Calu3 (cell line): ENCODE measurements at places on chromosomes 7 and 10. TPM values are rescaled to one million over a fixed set of nuclear protein-coding genes. Genes with fewer than 3 reads are reported as not detected.
A peak's percentile ranks its signal among the peaks of the same experiment; 100 is the strongest.

PROSER2 gene
- total RNA-seq, result 18.8 and 19.5 TPM in 2 replicates

GIMAP5 gene
- not detected in 2 replicates for total RNA-seq

RSPH10B2 gene
- 0.29 and 0.71 TPM in 2 replicates for total RNA-seq

DNA sequence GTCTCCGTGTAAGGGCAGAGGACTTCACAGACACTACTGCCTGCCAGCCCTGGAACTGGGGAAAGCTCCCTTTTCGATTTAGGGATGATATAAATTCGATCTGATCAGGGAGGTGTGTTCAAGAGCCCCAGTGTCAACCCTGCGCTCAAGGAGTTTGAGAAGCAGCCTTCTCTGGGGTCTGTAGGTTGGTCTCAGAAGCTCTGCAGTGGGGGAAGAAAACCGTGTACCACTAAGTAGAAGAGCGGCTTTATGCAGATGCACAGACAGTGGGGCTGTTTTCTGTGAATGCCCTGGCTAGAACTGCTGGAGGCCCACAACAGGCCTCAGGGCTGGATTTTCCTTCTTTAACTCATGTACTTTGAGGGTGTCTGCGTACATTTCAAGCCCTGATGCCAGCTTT lies 6.3 kb upstream of the TBX20 start:
- H3K36me3 ChIP-seq, result no peaks in the 10 kb centered on the region
- no peak for DNase-seq
- H3K4me3 ChIP-seq, result no peak overlapping the region
- no peak overlapping the region for H3K27ac ChIP-seq

LSM8 gene
- 43.6 and 53.8 TPM in 2 replicates for total RNA-seq

DNA sequence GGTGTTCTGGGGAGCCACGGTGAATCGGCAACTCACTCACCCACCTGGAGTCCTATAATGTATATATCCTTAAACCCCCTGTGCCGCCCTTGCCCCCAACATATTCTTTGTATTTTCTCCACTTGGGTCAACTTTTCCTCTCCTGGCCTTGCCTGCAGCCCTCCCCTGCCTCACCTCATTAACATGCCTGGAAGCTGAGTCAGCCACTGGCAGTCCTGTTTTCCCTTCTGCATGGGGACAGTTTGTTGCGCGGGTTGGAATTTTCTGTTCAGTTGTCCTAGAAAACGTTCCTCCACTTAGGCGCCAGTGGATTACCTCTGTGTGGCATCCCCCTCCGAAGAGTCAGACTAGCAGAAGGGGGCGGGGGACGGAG lies 97.4 kb downstream of the C10orf105 start:
- H3K27ac ChIP-seq, result no peak overlapping the region
- peaks cover 21% of the 10 kb centered on the region for H3K4me1 ChIP-seq
- H3K4me3 ChIP-seq, result no peak overlapping the region
- peaks cover 21% of the 10 kb centered on the region for H3K27me3 ChIP-seq
- H3K36me3 ChIP-seq, result no peaks in the 10 kb centered on the region

DNA sequence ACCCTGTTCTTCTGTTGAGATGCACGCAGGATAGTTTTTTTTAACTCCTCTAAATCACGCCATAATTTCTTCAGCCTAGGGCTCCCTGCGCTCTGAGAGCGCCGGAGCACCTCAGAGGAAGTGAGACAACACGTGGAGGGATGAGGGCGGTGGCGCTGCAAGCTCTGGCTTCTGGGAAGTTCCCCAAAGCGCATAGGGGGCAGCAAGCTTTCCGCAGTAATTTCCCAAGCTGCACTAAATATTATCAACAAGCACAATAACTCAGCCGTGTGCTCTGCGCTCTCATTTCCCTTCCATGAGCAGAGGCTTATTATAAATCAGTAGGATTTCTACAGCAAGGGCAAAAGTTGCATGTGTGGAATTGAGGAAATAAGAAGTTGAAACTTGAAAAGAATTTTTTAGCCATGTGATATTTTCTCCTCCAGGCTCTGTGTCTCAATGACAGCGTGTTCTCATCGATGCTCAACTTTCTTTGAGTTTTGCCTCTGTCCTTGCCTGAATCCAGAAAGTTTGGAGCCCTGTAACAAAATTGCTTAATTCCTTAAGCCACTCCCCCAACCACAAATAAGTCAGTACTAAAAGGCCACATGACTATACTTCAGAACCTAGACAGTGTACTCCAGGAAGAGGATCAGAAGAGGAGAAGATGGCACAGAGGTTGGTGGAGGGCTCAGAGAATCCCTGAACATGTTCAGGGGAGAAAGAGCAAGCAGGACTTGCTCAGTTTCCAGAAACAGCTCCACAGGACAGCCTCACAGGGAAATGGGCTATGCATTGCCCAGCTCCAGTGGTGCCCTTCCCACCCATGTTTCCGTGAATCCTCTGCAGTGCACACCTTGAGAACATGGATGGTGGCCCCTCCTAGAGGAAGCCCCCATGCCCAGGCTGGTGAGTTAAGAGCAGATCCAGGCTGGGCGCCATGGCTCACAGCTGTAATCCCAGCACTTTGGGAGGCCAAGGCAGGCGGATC lies 221.5 kb upstream of the GHITM start:
- no peaks in the 10 kb centered on the region for H3K36me3 ChIP-seq
- H3K27ac ChIP-seq, result no peak overlapping the region
- DNase-seq, result no peak
- peaks cover 16% of the 10 kb centered on the region for H3K27me3 ChIP-seq

C10orf62 gene
- 1.5 and 1.7 TPM in 2 replicates for total RNA-seq

DNA sequence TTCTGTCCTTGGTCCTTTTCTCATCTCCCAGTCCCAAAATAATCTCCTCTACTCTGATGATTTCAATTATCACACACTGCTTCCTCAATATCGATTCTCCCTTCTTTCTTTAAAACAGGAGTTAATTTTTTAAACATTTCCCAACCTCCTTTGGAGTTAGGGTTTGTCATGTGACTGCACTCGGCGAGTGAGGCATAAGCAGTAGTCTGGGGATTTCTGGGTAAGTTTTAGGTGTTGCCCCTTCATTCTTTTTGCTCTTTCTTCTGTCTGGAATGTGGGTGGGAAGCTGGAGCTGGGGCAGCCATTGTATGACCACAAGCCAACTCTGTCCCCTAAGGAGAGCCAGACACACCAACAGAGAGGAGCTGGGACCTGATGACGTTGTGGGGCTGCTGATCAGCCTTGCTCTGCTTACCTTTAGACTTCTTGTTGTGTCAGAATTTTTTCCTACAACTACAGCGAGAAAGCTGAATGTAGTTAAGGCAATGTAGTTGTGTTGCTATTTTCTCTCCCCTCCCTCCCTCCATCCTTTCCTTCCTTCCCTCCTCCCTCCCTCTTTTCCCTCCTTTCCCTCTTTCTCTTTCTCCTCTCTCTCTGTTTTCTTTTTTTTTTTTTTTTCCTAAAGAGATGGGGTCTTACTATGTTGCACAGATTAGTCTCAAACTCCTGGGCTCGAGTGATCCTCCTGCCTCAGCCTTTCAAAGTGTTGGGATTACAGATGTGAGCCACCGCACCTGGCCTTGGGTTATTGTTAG lies 6.5 kb upstream of the TSPAN14 start:
- no peak overlapping the region for H3K27ac ChIP-seq
- H3K36me3 ChIP-seq, result no peaks in the 10 kb centered on the region
- H3K27me3 ChIP-seq, result peaks cover 20% of the 10 kb centered on the region

- H3K27ac ChIP-seq, result no peak overlapping the region
- H3K4me3 ChIP-seq, result no peak overlapping the region
- H3K4me1 ChIP-seq, result no peaks in the 10 kb centered on the region
Observed at GRCh38 chr10:88314362-88314761, 268.8 kb downstream of the RNLS start.

NEURL1 gene
- 0.22 TPM in 1 of 2 replicates, not detected in the other for total RNA-seq

GRCh38 chr10:16689227-16689626 lies 128.0 kb downstream of the RSU1 start:
- no peaks in the 10 kb centered on the region for H3K4me1 ChIP-seq
- H3K36me3 ChIP-seq, result no peaks in the 10 kb centered on the region
- H3K4me3 ChIP-seq, result no peak overlapping the region
- DNase-seq, result no peak
- H3K27me3 ChIP-seq, result no peaks in the 10 kb centered on the region
- no peak overlapping the region for H3K27ac ChIP-seq

PRLHR gene
- not detected in 2 replicates for total RNA-seq

DNA sequence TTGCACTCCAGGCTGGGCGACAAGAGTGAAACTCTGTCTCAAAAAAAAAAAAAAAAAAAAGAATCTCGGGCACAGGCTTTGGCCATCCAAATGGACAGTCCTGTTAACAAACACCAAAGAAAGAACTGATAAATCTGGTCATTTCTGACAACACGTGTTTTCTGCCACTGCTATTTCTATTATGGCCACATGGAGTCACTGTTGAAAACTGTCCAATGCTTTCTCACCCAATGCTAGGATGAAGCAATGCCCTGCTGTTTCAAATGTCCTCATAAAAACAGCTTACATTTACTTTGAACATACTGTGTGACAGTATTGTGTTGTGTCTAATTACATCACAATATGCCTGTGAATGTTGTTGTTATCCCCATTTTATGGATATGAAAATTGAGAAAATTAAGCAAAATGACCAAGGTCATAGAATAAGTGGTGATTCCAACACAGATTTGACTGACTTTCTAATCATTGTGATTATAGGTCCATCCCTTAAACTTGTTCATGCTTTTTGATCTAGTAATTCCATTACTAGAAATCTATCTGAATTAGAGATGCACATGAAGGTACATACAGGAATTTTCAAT lies 19.9 kb upstream of the MAP3K8 start:
- no peak overlapping the region for H3K27ac ChIP-seq
- H3K4me1 ChIP-seq, result peaks cover 16% of the 10 kb centered on the region
- peaks cover 7% of the 10 kb centered on the region for H3K36me3 ChIP-seq
- no peaks in the 10 kb centered on the region for H3K27me3 ChIP-seq

DNA sequence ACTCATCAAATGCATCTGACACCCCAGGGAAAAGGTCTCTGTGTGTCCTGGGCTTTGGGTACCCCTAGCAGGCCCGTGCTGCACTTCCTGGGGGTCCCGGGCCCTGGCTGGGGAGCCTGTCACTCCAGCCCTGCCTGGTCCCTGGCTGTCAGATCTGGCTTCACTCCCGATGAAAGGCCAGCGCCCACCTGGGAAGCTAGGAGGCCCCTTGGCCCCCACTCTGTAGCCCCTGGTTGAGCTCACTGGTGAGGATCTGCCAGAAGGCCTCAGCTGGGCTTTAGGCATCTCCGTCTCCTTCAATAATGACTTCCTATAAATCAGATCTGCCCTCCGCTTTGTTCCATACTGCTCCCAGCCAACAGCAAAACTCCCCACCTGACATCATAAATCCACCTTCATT lies 64.0 kb downstream of the GOLGA7B start:
- no peak for DNase-seq
- peaks cover 4% of the 10 kb centered on the region for H3K36me3 ChIP-seq
- no peak overlapping the region for H3K27ac ChIP-seq
- no peak overlapping the region for H3K4me3 ChIP-seq
- no peaks in the 10 kb centered on the region for H3K4me1 ChIP-seq
- peaks cover 47% of the 10 kb centered on the region for H3K27me3 ChIP-seq

OPN1SW gene
- total RNA-seq, result not detected in 2 replicates

GRCh38 chr7:79292834-79293233 lies 160.6 kb downstream of the MAGI2 start:
- H3K27ac ChIP-seq, result peak overlapping the region; percentile 68
- no peak overlapping the region for H3K4me3 ChIP-seq
- H3K4me1 ChIP-seq, result peaks cover 26% of the 10 kb centered on the region
- H3K27me3 ChIP-seq, result no peaks in the 10 kb centered on the region
- H3K36me3 ChIP-seq, result no peaks in the 10 kb centered on the region

- H3K27ac ChIP-seq, result no peak overlapping the region
- DNase-seq, result no peak
- H3K36me3 ChIP-seq, result no peaks in the 10 kb centered on the region
- no peak overlapping the region for H3K4me3 ChIP-seq
Observed at GRCh38 chr10:88178758-88179157, 315.3 kb downstream of the PTEN start.

PDGFA gene
- total RNA-seq, result 4.5 and 6.4 TPM in 2 replicates

- H3K36me3 ChIP-seq, result no peaks in the 10 kb centered on the region
- no peak overlapping the region for H3K27ac ChIP-seq
- DNase-seq, result no peak
- H3K27me3 ChIP-seq, result no peaks in the 10 kb centered on the region
Observed at GRCh38 chr7:154304740-154305700, 252.8 kb downstream of the DPP6 start.

GRCh38 chr7:79175374-79175773 lies 278.1 kb downstream of the MAGI2 start:
- no peaks in the 10 kb centered on the region for H3K27me3 ChIP-seq
- no peaks in the 10 kb centered on the region for H3K36me3 ChIP-seq
- no peak overlapping the region for H3K27ac ChIP-seq
- no peak overlapping the region for H3K4me3 ChIP-seq

GRCh38 chr10:94493463-94493862 lies 52.1 kb upstream of the HELLS start:
- no peak for DNase-seq
- H3K36me3 ChIP-seq, result no peaks in the 10 kb centered on the region
- no peaks in the 10 kb centered on the region for H3K27me3 ChIP-seq
- no peak overlapping the region for H3K4me3 ChIP-seq
- H3K27ac ChIP-seq, result no peak overlapping the region
- no peaks in the 10 kb centered on the region for H3K4me1 ChIP-seq

GRCh38 chr7:131306777-131307176 lies 20.9 kb upstream of the MKLN1 start:
- DNase-seq, result no peak
- H3K4me1 ChIP-seq, result no peaks in the 10 kb centered on the region
- no peak overlapping the region for H3K4me3 ChIP-seq
- no peaks in the 10 kb centered on the region for H3K36me3 ChIP-seq
- H3K27me3 ChIP-seq, result no peaks in the 10 kb centered on the region

DNA sequence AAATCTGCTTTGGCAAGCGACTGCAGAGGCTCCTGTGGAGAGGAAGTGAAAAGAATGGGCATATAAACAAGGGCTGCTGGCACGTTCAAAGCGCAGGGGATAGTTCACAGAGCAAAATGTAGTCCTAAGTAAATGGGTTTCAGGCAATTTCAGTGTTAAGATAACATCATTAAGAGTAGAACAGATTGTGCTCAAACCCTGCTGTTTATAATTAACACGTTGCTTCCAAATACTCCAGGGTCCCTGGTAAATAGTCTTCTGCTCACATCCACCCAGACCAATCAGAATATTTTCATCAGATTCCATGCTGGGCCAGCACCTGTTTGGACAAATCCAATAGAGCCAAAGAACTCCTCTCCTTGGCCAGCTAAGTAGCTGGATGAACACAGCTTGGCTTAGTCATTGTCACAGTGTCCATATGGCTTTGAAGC lies 81.4 kb downstream of the ORC5 start:
- H3K4me3 ChIP-seq, result no peak overlapping the region
- no peak overlapping the region for H3K27ac ChIP-seq
- peaks cover 11% of the 10 kb centered on the region for H3K4me1 ChIP-seq
- no peaks in the 10 kb centered on the region for H3K27me3 ChIP-seq
- no peak for DNase-seq

IFIT1B gene
- total RNA-seq, result not detected in 2 replicates

GRCh38 chr10:15442056-15442455 lies 71.0 kb upstream of the FAM171A1 start:
- peak overlapping the region; percentile 40 for H3K4me3 ChIP-seq
- peaks cover 13% of the 10 kb centered on the region for H3K4me1 ChIP-seq
- no peak for DNase-seq
- no peaks in the 10 kb centered on the region for H3K36me3 ChIP-seq

SYPL1 gene
- total RNA-seq, result 76.1 and 88.3 TPM in 2 replicates

GRCh38 chr10:123175389-123176387 lies 21.5 kb downstream of the BUB3 start:
- DNase-seq, result no peak
- no peaks in the 10 kb centered on the region for H3K27me3 ChIP-seq
- no peak overlapping the region for H3K4me3 ChIP-seq
- no peak overlapping the region for H3K27ac ChIP-seq
- peaks cover 6% of the 10 kb centered on the region for H3K36me3 ChIP-seq
